CD4-positive, alpha-beta T cell treated with Interleukin-21 for 1 hour (primary cell): ENCODE measurements at places on chromosomes 7 and 10.

DNA sequence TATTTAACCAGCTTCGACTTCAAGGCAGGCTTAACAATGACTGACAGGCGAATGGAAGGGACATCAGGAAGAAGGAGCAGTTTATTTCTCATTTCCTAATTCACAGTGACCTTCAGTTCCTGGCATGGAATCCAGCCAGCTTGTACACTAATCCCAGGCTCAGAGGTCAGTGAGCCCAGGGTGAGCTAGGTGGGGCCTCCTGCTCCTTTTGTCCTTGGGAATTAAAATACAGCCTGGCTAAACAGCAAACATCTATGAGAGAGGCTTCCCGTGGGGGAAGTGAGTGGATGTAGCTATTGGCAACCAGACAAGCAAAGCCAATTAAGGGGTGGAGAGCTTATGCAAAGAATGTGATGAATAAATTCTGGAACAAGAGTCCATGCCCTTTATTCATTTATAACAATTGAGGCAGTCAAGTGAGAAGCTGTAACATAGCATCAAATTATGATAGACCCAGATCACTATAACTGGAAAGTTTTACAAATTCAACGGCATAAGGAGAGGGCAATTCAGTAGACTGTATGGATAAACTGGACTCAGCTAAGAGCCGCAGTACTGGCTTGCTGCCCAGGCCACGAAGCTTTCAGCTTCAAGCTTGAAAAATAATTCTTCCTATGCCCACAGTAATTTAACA lies 57.1 kb downstream of the STK17A start:
- no peak for DNase-seq

DNA sequence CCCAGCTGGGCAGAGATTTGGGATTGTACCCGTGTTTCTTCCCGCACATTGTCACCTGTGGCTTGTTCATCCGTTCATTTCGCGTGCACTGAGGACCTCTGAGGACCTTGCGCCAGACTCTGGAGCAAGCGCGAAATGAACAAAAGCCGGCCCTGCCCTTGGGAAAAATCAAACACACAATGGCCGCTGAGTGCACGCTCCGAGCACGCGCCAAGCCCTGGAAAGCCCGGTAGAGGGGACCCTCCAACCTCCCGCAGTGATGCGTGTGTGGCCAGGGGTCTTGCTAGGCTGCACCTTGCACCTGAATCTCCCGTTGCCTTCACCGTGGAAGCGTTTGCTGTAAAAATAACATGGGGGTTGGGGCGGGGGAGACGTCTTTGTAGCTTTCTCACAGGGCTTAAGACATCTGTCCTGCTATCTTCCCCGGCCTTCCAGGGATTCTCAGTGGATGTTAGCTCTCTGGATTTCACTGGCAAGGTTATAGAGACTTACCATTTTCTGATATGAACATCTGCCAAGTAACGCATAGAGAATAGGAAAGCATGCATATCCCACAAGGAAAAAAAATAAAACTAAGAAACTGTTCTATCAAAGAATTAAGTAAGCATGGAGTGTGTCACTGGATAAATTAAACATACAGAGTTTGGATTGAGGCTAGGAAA lies 37.3 kb downstream of the ZNF777 start:
- DNase-seq: no peak

DNA sequence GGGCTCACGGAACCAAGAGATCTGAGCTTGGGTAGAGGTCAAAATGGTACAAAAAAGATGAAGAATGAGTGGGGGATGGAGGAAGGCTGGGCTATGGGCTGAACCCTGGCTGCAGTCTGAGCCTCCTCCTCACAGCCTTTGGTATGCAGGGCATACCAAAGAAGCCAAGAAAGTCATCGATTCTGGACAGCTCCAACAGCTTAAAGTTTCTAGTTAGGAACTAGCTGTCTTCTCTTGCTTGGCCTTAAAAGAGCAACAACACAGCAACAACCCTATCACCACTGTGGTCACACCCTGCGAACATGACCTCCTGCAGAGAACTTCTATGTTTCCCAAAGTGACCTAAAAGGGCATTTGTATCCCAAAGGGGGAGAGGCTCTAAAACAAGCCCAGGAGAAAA lies 126.1 kb upstream of the EFCAB10 start:
- no peak for DNase-seq

DNA sequence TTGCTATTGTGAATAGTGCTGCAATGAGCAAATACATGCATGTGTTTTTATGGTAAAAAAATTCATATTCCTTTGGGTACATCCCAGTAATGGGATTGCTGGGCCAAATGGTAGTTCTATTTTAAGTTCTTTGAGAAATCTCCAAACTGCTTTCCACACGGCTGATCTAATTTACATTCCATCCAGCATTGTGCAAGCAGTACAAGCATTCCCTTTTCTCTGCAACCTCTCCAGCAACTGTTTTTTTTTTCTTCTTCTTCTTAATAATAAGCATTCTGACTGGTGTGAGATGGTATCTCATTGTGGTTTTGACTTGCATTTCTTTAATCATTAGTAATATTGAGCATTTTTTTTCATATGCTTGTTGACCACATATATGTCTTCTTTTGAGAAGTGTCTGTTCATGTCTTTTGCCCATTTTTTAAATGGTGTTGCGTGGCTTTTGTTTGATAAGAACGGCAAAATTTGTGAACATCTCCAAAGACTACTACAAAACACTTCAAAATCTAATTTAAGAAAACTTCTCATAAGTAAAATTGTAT lies 136.1 kb upstream of the MYO3A start:
- no peak for DNase-seq

- DNase-seq: no peak
Measured at GRCh38 chr7:90175667-90176066, 21.4 kb downstream of the STEAP1 start.

- DNase-seq: peak; percentile 38
Measured at GRCh38 chr10:95266674-95267095, 24.1 kb downstream of the PDLIM1 start.

DNA sequence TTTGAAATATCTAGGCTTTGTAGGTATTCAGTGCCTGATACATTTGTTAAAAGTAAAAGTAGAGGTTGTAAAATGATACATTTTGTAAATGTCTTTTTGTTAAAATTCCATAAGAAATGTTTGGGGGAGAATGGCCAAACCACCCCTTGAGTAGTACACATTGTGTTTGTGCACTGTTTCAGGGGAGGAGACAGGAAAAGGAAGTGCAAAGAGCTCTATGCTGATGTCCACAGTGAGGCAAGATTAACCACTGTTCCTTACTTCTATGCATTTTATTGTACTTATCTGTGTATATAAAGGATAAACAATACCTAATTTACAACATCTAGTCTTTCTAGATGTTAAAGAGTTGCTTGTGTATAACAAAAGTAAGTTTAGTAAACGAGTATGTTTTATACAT lies 7.4 kb upstream of the CYCS start:
- no peak for DNase-seq

GRCh38 chr7:2775376-2775775 lies 68.7 kb downstream of the GNA12 start:
- no peak for DNase-seq

GRCh38 chr7:73358590-73359275 lies 30.8 kb downstream of the FKBP6 start:
- DNase-seq: no peak

DNA sequence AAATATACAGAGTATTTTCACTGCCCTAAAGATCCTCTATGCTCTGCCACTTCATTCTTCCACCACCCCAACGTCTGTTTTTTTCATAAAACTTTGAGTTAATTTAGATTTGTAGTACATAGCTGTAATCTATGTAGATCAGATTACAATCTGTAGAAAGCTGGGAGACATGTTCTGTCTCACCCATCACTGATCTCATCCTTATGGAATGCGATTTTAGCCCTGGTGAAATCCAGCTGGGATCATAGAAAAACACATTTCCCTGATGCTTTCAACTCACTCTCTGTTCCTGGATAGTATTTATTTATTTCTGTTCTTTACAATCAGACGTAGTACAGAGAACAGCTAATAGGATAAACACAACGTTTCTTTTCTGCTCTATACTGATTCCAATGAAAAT lies 521.0 kb downstream of the KIF20B start:
- no peak for DNase-seq

DNA sequence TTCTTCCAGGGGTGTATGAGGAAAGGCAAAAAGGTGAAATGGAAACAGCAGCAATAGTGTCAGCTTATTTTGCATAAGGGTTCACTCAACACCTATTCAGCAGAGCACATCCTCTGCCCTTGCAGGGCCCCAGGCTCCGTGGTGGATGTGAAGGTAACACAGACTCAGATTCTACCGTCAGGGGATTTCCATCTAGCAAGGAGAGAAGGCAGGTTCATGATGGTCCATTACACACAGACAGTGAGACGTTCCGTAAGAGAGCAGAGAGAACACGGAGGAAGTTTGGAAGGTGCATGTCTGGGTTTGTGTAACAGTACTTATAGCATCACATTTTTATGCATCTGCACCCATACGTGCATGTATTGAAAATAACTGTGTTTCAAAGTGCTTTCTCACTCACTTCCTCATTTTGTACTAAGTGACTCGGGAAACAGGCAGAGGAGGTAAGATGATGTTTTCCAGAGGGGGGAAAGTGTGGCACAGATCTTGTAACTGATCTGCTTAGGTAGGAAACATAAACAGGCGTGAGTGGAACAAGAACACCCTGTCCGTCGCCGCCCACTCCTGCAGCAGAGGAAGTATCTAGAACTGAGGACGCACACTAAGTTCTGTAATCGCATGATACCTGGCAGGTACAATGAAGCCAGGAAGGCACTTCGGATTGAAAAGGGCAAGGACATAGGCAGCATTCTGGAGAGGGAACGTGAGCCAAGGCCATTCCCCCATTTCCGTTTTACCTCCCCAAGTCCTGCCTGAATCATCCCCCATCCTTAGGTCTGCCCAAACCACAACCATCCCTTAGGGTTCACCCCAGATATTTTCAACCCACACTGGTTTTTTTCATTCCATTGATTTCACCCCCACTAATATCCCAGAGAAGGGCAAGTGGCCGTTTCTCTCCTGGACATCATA lies 1.0 kb upstream of the ENO4 start:
- peak; percentile 33 for DNase-seq

DNA sequence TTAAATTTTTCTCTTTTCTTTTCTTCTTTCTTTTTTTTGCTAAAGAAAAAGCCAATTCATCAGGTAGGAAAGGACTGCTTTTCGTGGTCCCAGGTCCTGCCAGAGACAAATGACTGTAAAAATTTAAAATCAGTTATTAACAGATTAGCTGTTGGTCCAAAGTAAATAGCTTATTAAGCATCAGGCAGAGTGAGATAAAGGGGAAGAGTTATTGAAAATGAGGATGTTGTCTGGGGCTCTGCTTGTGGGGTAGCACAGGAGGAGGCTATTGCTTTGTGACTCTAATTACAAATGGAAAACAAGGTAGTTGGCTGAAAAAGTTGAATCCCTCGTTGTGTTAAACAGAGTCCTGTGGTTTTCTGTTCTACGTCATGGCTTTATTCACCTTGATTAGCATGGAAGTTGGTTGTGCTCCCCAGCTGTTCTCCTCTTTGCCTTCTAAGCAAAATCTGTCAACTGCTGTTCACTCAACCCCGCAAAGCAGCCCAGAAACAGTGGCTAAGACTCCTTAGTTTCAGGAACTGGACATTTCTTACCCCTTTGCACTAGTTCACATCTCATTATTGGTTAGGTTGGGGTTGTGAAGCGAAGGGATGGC lies 128.9 kb downstream of the SNX10 start:
- no peak for DNase-seq

- DNase-seq: no peak
Measured at GRCh38 chr10:114482480-114483304, 78.4 kb upstream of the AFAP1L2 start.

DNA sequence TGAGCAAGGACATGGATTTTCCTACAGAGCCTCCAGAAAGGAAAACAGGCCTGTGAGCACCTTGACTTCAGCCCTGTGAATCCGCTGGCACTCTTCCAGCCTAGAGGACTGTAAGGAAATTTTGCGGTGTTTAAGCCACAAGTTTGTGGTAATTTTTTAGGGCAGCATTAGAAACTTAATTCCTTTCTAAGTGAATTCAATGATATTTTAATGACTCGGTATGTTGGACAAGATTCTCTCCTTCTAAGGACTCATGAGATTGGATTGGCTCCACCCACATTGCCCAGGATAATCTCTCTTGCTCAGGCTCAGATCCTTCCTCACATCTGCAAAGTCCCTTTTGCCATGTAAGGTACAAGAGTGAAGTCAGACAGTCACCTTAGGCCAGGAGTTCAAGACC lies 4.5 kb downstream of the LYZL2 start:
- DNase-seq: no peak

- no peak for DNase-seq
Measured at GRCh38 chr10:17961551-17962422, 10.1 kb downstream of the SLC39A12 start.

GRCh38 chr10:129993621-129994020 lies 29.5 kb upstream of the EBF3 start:
- no peak for DNase-seq

DNA sequence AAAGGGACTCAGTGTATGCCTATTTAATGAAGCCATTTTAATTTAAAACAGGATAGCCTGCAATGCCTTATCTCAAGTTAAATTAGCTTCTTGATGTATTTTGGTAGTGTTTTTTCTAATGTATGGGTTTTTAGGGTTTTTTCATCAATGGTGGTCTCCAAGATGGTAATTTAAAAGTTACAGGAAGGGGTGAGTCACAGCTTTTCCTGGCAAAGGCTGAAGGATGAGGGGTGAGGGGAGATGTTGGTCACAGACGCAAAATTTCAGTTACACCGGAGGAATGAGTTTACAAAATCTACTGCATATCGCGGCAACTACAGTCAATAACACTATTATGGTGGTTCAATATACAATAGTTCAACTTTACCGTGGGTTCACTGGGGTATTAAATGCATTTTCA lies 31.6 kb downstream of the CCDC3 start:
- no peak for DNase-seq

GRCh38 chr10:3292636-3293035 lies 120.1 kb upstream of the PITRM1 start:
- DNase-seq: no peak

- no peak for DNase-seq
Measured at GRCh38 chr7:51229106-51229537, 87.5 kb downstream of the COBL start.

GRCh38 chr7:28112883-28113540 lies 67.6 kb downstream of the JAZF1 start:
- no peak for DNase-seq

- no peak for DNase-seq
Measured at GRCh38 chr10:93393211-93393610, 88.9 kb downstream of the MYOF start.

DNA sequence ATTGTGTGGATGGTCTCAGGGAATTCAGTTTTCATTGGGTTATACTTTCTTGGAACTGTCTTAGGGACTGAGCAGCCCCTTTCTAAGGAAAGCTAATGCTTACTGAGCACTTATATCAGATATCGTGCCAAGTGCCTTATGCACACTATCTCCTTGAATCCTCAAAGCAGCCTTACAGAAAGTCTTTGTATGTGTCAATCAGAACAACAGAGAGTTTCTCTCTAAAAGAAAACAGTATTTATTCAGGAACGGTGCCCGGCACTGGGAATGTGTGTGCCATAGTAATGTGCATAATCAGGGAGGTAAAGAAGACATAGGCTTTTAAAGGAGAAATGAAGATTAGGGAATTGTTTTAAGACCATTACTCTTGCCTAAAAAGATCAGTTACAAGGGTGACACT lies 17.3 kb downstream of the ANTXRL start:
- no peak for DNase-seq

- DNase-seq: no peak
Measured at GRCh38 chr10:43211030-43211429, 55.8 kb downstream of the RASGEF1A start.

GRCh38 chr7:42263971-42264370 lies 27.0 kb upstream of the GLI3 start:
- no peak for DNase-seq
